T47D (cell line): ENCODE measurements at places on chromosomes 2 and 18.

- no peak for DNase-seq
Observed at GRCh38 chr2:12107321-12107720, 360.9 kb downstream of the LPIN1 start.

DNA sequence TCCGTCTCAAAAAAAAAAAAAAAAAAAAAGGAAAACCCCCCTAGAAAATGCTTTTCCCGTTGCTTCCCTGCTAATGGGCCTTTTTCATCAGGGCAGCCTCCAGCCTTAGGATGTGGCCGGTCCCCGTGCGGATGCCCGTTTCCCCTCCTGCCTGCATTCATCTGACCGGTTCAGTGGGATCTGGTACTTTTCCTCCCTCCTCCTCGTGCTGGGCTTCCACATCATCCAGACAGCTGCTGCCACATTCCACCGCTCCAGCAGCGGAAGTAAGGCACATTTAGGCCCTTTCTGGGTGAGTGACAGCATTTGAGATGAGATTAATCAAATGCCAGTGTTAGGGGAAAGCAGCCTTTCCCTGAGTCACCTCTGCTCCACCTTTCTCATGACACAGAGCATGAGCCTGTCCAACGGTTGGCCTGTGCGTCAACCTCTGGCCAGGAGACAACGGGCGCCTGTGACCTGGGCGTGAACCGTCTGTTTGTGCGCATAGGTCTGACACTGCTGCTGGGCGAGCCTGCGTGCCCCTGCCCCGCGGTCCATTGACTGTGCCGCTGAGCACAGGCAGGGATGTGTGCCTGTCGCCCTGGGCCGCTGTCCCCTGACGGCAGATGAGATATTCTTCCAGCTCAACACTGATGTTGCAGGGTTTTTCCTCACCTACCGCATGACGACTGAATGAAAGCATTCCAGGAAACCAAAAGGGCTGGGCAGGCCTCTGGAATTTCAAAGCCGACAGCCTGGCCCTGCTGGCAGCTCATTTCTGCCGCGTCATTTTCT is 174.0 kb downstream of the TGIF1 start:
- DNase-seq = peak; percentile 21

GRCh38 chr2:211306929-211307328 is 750.5 kb downstream of the CPS1 start:
- DNase-seq = no peak

DNA sequence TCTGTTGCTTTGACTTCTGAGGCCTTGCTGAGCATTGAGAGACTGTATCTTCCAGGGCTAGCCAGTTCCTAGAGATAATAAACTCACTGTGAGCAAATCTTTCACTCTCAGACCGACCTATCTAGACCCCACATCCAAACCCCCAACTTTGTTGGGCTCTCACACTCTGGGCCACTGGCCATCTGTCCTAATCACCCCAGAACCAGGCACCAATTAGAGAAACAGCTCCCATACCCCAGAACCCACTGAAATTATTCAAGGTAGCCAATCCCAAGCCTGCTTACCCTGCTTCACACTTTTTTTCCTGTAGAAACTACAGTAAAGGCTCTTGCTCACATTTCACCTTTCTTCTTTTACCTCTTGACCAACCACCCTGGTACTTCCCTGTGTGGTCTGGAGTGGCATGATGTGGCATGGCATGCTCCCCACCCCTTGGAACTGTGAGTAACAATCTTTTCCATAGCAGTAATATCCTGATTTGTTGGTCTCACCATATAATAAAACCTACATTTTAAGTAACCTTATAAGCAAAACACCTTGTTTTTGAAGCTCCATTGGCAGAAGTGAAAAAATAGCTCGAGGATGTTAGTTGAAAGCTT is 55.2 kb downstream of the ANKRD12 start:
- no peak for DNase-seq

DNA sequence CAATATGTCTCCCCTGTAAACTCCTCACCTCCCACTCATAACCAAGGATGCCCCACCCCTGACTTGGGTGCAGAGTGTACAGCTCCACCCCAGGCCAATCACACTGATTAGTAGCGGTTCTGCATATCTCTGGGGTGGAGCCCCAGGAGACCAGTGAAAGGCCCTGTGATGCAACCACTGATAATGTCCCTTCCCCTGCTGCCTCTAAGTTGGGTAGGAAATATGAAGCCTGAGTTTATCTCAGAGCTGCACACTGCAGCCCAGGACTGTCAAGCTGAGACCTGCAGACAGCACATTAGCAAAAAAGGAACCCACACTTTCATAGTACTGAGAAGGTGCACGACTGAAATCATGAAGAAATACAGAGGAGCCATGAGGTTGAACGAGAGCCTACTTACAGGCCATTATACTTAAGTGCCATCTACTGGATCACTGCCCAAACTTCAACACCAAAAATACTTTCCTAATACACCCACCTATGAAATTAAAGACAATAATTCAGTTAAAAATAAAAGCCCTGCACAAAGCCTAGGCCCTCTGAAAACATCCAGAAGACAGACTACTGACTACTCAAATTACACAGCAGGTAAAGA is 455.4 kb upstream of the LRRTM4 start:
- DNase-seq = no peak

GRCh38 chr2:64836566-64836965 is 152.6 kb upstream of the SLC1A4 start:
- DNase-seq = no peak

DNA sequence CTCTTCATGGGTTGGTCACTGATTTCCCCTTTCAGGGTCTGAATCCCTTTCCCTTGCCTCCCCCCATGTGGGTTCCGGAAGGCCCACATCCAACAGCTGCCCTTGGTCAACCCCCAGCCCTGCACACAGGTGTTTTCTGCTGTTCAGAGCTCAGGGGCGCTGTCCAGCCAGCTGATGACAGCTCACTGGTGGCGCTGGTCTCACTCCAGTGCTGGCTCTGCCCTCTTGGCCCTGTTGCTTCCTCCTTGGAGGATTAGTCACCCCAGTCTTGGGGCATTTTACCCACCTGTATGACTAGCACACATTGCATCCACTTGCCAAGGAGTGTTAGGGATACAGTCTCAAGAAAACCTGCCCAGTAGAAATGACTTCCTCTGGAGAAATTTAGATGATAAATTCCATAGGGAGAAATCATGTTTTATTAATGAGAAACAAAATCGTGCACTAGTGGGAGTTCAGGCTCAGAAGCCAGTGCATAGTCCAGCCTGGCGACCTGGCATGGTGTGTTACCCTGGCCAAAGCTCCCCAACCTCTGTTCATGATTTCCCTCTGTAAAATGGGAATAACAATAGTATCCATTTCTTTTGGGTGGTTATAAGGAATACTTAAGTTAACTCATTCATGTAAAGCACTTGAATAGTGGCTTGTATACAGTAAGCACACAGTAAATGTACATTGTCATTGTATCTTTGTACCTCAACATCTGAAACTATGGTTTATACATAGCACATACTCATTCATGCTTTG is 21.6 kb downstream of the CRIM1 start:
- no peak for DNase-seq

- DNase-seq = peak; percentile 14
Observed at GRCh38 chr2:190318514-190318913, 1.1 kb downstream of the HIBCH start.

GRCh38 chr2:69815717-69816116 is 13.7 kb upstream of the GMCL1 start:
- DNase-seq = no peak

- DNase-seq = no peak
Observed at GRCh38 chr18:75782826-75783225, 355.3 kb upstream of the SMIM21 start.

GRCh38 chr2:94990956-94991355 is 34.6 kb upstream of the MAL start:
- no peak for DNase-seq

- no peak for DNase-seq
Observed at GRCh38 chr2:207883002-207883780, 113.5 kb upstream of the FZD5 start.

DNA sequence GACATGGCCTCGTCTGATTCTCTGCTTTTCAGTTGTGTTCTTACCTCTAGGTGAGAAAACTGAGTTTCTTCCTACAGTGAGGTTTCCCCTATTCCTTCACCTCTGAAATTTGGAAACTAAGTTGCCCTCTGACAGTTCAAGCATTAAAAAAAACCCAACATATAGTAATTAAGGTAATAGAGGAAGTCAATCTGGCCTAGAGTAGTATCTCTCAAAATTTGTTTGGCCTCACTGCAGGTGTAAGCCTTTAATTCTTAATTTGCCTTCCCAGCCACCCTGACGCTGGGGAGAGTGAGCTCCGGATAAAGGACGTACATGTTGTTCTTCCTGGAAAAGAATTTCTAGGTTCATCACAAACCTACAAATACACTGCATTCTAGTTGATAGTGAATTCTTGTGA is 1.4 kb downstream of the CAD start:
- no peak for DNase-seq

DNA sequence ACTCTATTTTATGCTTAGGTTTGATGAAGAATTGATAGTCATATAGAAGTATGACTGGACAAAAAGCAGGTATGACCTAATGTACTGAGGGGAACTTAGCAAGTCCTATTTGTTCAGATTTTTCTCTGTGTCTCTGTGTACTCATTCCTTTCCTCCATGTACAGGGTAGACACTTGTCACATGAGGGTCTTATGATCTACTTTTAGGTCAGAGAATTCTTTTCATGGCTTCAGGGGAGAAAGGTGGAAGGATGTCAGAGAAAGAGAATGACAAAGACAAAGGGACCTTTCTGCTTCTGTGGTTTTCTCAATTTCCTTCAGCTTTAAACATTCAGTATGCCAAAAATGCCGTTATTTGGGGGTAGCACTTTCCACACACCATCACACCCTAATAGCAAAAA is 181.6 kb downstream of the WDPCP start:
- no peak for DNase-seq

- DNase-seq = no peak
Observed at GRCh38 chr2:236286873-236287545, 22.8 kb upstream of the ASB18 start.

- peak; percentile 60 for DNase-seq
Observed at GRCh38 chr2:151071382-151071781, 190.3 kb downstream of the RBM43 start.

DNA sequence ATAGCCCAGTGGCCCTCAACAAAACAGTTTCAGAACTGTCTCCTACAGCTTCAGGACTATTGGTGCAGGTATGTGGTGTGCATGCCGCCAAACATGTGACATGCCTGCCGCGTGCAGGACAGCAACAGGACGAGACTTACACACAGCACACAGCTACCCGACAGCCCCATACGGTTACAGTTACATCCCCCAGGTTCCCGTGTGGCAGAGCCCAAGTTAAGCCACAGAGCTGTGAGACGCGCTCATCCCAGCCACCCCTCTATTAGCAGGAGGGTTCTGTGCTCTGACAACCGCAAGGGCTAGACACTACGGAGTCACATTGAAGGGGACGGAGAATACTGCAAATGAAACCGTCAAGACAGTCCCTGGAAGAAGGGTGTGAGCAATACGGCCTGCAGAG is 16.4 kb upstream of the TUBB6 start:
- DNase-seq = no peak

GRCh38 chr2:235958931-235959410 is 209.2 kb downstream of the GBX2 start:
- no peak for DNase-seq

DNA sequence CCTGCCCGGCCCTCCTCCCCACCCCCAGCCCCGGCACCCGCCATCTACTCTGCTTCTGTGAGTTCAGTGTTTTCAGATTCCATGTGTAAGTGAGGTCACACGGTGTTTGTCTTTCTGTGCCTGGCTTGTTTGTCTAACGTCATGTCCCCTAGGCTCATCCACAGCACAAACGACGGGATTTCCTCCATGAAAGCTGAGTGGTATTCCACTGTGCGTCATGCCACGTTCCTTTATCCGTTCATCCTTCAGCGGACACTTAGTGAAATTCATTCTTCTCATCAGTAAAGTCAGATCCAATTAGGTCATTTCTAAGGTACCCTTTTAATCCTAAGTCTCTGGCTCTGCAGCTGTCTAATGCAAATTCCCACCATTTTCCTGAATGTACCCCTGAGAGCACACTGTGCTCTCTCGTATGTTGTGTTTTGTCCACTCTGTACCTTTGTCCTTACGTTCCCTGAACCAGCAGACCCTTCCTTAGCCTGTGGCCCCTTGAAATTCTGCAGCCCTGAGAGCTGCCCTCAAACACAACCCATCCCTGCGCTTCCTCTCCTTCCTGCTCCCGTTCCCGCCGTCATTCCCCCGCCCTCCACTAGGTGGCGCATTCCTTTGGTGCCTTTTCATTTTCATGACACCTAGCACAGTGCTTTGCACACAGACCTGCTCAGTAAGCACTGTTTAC is 44.1 kb downstream of the TRAPPC12 start:
- peak; percentile 66 for DNase-seq

DNA sequence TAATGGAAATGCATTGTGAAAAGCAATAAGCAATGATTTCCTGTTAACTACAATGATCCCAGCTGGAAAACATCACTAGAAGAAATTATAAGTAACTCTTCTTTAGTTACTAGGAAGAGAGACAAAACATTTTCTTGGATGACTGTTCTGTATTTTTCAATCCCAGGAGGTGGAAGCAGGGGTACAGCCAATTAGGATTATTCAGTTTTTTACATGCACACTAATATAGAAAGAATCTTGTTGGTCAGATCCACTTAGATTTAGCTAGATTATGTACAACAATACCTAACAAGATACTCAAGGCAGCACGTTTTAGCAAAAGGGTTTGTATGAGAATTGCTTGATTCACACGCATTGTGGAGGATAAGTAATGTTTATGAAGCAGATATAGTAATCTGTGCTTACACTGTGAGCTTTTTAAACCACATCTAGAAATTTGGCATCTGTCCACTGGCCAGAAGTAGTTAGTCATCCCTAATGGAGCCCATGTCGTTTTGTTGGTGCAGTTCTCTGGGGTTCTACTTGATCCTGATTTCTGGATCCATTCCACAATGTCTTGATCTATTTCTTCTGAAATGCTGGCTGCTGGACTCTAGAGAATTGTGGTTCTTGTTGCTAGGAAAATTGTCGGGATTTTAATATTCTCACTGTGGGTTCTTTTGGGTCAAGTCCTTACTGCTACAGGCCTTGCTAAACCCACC is 199.7 kb downstream of the ADCYAP1 start:
- no peak for DNase-seq

- DNase-seq = no peak
Observed at GRCh38 chr2:204632410-204632809, 87.1 kb downstream of the PARD3B start.

- DNase-seq = peak; percentile 92
Observed at GRCh38 chr2:220277445-220277975, 650.1 kb downstream of the SLC4A3 start.

DNA sequence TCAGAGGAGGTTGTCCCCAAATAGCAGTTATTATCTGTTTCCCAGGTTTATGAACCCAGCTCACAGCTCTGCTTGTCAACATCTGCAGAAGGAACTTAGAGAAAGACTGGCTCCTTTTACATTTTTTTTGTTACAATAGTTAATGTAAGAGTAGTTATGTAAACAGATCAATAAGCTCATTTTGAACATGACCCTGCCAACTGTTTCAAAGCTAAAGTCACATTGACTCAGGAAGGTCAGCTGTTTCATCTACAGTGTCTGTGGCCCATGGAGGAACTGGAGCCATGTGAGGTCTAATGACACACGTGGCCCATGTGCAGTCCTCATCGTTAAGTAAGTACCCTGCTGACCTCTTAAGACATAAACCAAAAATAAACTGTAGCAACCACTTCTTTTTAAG is 97.1 kb downstream of the SH3RF3 start:
- no peak for DNase-seq
